Tongue (tissue), 3 donors: ENCODE measurements at places on chromosomes 6 and 20. TPM values are rescaled to one million over a fixed set of nuclear protein-coding genes. Genes with fewer than 3 reads are reported as not detected.

Gene LSM2
- total RNA-seq: 20.8 TPM

DNA sequence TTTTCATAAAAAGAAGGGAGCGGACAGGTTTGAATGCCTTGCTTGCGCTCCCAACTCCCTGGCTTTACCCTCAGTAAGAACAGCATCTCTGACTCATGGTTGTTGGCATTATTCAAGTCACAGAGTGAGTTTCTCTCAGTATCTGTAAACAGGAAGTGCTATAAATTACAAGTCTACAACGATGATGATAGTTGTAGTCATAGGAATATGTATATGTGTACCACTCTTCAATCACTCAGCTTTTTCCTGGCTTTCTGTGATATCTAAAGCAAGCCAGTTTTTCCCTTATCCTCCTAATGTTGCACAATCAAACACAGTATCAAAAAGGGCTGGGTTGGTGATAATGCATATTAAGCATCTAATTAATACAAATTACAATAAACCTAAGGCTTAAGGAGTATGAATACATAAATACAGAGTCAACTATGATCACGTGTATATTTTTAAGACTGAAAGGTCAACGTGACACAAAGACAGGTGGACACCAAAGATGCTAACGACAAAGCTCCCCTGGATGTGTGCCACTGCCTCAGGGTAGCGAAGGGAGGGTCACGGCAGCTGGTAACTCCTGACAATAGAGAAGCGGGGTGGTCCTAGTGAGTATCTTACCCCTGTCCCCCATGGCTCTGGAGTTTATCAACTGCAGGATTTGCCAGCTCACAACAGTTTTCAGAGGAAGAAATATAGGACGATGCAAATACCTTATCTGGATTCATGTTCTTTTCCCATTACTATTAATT, 202.8 kb downstream of the BTBD9 start:
- no peak for DNase-seq

Gene PSMB8
- 8.5 TPM for total RNA-seq

DNA sequence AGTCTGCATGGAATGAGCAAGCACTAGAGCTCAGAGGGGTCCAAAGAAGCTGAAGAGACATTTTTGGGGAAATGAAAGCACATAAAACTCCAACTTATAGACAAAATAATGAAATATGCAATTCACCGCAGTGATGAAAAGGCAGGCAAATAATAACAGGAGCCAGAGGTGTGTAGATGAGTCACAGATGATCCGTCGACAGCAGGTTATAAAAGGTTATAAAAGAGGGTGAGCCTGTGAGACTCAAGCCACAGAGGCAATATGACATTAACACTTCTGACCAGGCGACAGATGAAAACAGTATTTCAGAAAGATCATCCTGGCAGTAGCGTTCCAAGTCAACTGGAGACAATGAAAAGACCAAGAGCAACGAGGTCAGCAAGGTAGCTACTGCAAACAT, 35.8 kb upstream of the ANKRD60 start:
- DNase-seq: no peak

Gene LPA
- total RNA-seq: 0.10 TPM

DNA sequence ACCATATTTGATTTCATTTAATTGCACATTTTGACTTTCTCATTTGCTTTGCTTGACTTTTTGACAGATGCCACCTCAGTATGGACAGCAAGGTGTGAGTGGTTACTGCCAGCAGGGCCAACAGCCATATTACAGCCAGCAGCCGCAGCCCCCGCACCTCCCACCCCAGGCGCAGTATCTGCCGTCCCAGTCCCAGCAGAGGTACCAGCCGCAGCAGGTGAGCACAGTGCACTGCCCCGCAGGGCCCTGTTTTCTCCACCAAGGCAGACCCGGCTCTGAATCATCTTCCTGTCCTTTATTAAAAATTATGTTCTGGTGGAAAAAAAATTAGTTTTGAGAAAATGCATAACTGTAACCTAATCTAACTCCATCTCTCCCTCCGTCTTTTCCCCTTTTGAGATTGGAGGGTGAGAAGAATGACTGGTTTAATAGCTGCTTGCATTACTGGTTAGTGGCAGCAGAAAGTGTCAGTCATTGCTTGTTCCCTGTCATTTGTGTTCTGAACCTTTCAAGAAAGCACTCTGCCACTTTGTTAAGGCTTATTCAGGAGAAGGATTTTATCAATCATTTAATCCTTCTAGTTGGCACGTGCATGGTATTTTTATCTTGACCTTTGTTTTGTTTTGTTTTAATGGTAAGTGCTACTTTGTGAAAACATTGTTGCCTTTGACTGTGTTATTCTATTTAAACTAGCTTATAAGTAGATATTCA, 124.3 kb downstream of the ARID1B start:
- no peak for DNase-seq
